IMR-90 (cell line): ENCODE measurements at places on chromosomes 7 and 10. TPM values are rescaled to one million over a fixed set of nuclear protein-coding genes. Genes with fewer than 3 reads are reported as not detected.

LAMB4 gene
- total RNA-seq = under 0.01 and 0.18 TPM in 2 replicates

- H3K4me3 ChIP-seq = no peak overlapping the region
- DNase-seq = no peak
- H3K27ac ChIP-seq = no peak overlapping the region
Observed at GRCh38 chr7:75033826-75034225, 39.8 kb downstream of the RCC1L start.

- no peaks in the 10 kb centered on the region for H3K36me3 ChIP-seq
- no peak overlapping the region for H3K4me3 ChIP-seq
- no peak for DNase-seq
- H3K27me3 ChIP-seq = peaks cover 9% of the 10 kb centered on the region
- no peak overlapping the region for H3K27ac ChIP-seq
- peaks cover 2% of the 10 kb centered on the region; the same call in 1 of the 2 replicates for H3K4me1 ChIP-seq
Observed at GRCh38 chr10:44280226-44281014, 104.5 kb downstream of the CXCL12 start.

DNA sequence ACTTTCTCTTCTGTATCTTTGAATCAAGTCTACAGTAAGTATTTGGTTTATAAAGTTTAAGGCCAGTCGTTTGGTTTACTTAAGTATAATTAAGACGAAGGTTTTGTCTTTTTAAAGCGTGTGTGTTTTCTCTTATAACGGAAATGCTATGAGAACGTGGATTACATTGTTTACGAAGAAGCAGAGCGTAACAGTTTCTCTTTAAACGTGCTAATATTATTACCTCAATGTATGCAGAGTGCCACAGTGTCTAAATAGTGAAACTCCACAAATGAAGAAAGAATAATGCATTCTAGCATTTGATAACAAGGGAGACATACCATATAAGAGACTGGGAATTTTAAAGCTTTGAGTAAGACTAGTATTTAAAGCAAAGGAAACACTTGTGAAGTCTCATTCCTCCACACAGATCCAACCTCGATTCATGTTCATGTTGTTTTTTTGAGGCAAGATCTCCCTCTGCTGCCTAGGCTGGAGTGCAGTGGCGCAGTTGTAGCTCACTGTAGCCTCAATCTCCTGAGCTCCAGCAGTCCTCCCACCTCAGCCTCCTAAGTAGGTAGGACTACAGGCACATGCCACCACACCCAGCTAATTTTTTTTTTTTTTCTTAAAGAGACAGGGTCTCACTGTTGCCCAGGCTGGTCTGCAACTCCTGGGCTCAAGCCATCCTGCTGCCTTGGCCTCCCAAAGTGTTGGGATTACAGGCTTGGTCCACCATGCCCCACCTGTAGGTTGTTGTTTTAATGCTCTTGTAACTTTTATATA, 75.1 kb downstream of the ANKRD61 start:
- peak; percentile 38 for DNase-seq
- H3K36me3 ChIP-seq = peaks cover 3% of the 10 kb centered on the region
- no peaks in the 10 kb centered on the region; the same call in 1 of the 2 replicates for H3K4me1 ChIP-seq
- peak overlapping the region; percentile 73 for H3K4me3 ChIP-seq
- H3K27me3 ChIP-seq = no peaks in the 10 kb centered on the region
- H3K27ac ChIP-seq = 0 out of 2 replicates have a peak overlapping the region, but pooled peaks have one; percentile 2
